Transverse colon (tissue), 4 donors: ENCODE measurements at places on chromosomes 2 and 18. TPM values are rescaled to one million over a fixed set of nuclear protein-coding genes. Genes with fewer than 3 reads are reported as not detected.

TMEFF2 gene
- total RNA-seq: not detected

RESP18 gene
- total RNA-seq: not detected

DSG3 gene
- not detected for total RNA-seq

FAM228A gene
- total RNA-seq: not detected

DTNA gene
- 13.1 TPM for total RNA-seq

CFC1 gene
- 1.1 TPM for total RNA-seq

LOXL3 gene
- total RNA-seq: 1.8 TPM

TNFAIP6 gene
- total RNA-seq: 0.95 TPM

KLHL30 gene
- total RNA-seq: not detected

GORASP2 gene
- total RNA-seq: 40.6 TPM

EFHD1 gene
- total RNA-seq: 6.1 TPM

ALPI gene
- 4.2 TPM for total RNA-seq

BCL11A gene
- 20.6 TPM for total RNA-seq

PDE11A gene
- total RNA-seq: 1.2 TPM

MTCL1 gene
- total RNA-seq: 12.3 TPM

NEB gene
- 0.75 TPM for total RNA-seq
